ENCODE measurements at places on chromosomes 5 and 9.

- DNase-seq: no peak
Observed at GRCh38 chr9:114033397-114034103, 44.5 kb downstream of the AMBP start.

DNA sequence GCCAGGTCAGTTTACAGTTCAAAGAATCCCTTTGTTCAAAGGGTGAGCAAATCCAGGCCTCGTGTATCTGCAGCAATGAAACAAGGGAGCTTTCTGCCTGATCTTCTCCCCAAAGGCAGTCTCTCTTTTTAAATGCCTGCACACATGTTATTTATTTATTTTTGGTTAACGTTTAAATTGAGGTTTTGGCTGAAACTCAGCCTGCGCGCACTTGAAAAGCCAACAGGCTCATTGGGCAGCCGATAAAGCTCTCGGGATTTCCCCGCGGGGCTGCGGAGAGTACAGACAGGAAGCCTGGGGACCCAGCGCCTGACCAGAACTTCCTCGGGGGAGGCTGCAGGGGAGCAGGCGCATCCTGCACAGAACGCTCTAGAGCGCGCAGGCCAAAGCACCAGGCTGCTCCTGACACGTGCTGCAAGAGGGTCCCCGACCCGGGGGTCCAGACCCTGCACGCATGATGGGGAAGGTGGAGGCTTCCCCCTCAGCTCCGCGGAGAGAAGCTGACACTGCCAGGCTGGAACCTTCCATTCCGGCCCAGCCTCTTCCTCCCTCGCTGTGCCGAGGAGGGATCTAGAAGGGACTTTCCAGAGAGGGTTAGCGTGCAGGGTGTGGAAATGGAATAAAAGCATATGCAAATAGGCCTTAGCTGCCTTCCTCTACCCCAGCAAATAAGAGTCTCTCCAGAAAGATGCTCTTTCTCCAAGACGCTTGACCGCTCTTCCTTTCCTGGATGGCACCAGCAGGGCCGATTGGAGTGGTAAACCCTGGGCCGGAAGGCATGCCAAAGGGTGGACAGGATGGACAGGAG is 46.1 kb downstream of the PTTG1 start:
- DNase-seq: peak; percentile 68

DNA sequence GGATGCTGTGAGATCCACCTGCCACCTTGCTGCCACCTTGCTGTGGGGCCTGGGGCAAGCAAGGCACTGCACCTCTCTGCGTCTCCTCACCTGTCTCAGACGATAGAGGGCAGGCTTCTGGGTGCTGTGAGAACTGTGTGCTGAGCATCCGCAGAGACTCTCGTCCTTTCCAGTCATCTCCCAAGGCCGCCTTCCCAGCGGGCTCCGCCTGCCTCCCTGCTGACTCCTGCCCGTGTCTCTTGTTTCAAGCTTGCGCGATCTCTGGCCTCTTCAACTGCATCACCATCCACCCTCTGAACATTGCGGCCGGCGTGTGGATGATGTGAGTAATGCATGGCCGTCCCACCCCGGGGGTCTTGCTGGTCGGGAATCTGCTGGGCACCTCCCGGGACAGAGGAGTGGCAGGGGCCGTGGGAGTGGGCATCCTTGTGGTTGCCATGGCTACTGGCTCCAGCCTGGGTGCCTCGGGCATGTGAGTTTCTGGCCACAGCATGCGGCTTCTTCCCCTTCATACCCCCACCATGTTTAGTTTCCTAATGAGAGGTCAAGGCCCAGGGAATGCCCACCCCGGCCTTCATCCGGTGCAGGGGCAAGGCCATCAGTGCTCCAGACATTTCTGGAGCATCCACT is 3.6 kb downstream of the CACFD1 start:
- no peak for DNase-seq

DNA sequence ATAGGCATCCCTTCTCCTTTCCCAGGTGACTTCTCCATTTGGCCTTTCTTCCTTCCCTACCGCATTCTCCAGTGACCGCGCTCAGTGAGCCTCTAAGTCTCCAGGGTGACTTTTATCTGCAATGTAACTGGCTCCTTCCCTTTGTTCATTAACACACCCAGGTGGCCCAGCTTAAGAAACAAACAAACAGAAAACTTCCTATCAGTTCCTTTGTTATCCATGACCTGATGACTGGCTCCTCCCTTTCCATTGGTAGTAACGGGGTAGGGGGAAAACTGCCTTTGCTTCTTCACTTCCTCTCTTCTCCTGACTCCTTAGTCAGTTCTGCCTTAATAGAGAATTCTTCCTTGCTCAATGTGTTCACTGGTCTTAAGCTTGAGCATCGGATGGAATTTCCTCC is 7.0 kb upstream of the SH3GL2 start:
- DNase-seq: no peak

- no peak for DNase-seq
Observed at GRCh38 chr5:78367318-78367991, 7.0 kb downstream of the SCAMP1 start.

GRCh38 chr5:96896276-96896675 is 20.0 kb downstream of the ERAP2 start:
- no peak for DNase-seq

- DNase-seq: no peak
Observed at GRCh38 chr9:8114826-8115225, 315.2 kb upstream of the DMAC1 start.

- no peak for DNase-seq
Observed at GRCh38 chr5:52024359-52024758, 641.1 kb downstream of the ISL1 start.

GRCh38 chr5:55994495-55994997 is at the start of gene IL6ST:
Gene IL6ST (minus strand): TSS chr5:55994963. CDS start chr5:55976278, 18,685 bp downstream.
- peak; percentile 25 for DNase-seq

DNA sequence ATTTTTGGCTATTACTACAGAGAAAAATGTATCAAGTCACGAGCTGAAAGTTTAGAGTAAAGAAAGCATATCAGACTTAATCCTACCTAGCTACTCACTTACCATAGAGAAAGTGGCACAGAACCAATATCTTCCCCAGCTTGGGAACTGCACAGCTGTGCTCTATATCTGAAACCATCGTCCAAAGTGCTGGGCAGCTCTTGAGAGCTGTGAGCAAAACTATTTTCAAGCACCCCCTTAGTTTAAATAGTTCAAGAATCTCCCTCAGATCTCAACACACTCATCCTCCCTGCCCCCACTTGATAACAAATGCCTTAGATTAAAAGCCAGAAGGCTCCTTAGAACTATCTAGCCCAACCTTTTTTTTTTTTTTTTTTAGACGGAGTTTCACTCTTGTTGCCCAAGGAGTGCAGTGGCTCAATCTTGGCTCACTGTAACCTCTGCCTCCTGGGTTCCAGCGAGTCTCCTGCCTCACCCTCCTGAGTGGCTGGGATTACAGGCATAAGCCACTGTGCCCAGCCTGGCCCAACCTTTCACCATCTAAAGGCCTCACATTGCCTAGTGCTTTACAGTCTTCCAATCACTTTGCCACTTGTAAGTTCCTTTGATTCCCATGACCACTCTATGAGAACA is 94.2 kb upstream of the APC start:
- no peak for DNase-seq

- no peak for DNase-seq
Observed at GRCh38 chr5:2257326-2258244, 374.9 kb upstream of the IRX4 start.

GRCh38 chr9:89374176-89374575 is 55.9 kb downstream of the SECISBP2 start:
- DNase-seq: no peak

DNA sequence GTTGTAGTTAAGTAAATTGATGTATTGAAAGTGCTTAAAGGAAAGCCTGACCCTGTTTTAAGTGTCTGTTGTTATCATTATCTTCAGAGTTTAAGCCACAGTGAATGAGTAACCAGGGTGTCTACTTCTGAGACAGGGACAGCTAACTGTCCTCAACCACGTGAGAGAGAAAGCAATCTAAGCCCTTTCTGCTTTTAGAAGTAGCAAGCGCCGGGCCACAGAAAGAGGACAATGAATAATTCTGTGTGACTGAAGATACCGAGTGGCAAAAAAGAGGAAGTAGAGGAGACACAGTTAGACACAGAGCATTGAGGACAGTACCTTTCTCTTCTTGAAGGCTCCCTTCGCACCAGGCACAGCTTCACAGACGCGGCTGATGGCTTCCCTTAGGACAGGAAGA is 86.3 kb downstream of the S1PR3 start:
- no peak for DNase-seq

DNA sequence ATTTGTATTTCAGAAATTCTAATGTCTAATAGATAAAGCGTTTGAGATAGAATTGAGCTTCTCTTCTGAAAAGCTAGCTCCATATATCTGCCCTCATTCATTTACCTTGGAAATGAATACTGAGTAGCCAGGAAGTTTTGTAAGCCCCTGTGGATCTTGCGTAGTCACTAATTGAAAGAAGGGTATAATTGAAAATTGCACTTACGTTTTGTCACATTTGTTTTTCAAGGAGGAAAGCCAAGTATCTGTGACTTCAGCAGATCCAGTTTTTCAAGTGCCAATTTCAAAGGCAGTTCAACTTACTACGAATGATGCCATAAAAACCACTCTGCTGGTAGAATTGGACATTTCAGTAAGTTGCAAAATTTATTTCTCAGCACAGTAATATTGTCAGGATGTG is 14.0 kb downstream of the MTRR start:
- no peak for DNase-seq

GRCh38 chr9:77649109-77649812 is 1.1 kb upstream of the GNA14 start:
- DNase-seq: no peak

All from activated T-helper 9 cell treated with anti-CD3 and anti-CD28 coated beads, Interleukin-2, amount 50 U/mL, for 16 hours (primary cell).